Uterus (tissue), 4 donors: ENCODE measurements at places on chromosomes 5 and 9. TPM values are rescaled to one million over a fixed set of nuclear protein-coding genes. Genes with fewer than 3 reads are reported as not detected.

C5orf52 gene
- total RNA-seq, result not detected

ZNF366 gene
- 0.29 TPM for total RNA-seq

- H3K27ac ChIP-seq, result peak overlapping the region; percentile 75
- H3K4me1 ChIP-seq, result no peaks in the 10 kb centered on the region
- no peaks in the 10 kb centered on the region for H3K36me3 ChIP-seq
- no peaks in the 10 kb centered on the region for H3K27me3 ChIP-seq
- DNase-seq, result peak; percentile 70
These were observed 657.2 kb downstream of the TLE1 start for GRCh38 chr9:81032030-81032572.

GRCh38 chr9:2096376-2096970 lies 81.3 kb downstream of the SMARCA2 start:
- no peak overlapping the region for H3K4me3 ChIP-seq
- no peaks in the 10 kb centered on the region for H3K4me1 ChIP-seq
- no peak overlapping the region for H3K27ac ChIP-seq
- no peaks in the 10 kb centered on the region for H3K27me3 ChIP-seq
- DNase-seq, result no peak
